ENCODE measurements at places on chromosomes 2 and 18.

DNA sequence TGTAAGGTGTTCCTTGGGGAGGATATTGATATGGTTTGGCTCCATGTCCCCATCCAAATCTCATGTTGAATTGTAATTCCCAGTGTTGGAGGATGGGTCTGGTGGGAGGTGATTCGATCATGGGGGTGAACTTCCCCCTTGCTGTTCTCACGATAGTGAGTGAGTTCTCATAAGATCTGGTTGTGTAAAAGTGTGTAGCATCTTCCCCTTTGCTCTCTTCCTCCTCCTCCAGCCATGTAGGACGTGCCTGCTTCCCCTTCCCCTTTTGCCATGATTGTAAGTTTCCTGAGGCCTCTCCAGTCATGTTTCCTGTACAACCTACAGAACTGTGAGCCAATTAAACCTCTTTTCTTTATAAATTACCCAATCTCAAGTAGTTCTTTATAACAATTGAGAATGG is 458.7 kb downstream of the LPIN1 start:
- DNase-seq: no peak

DNA sequence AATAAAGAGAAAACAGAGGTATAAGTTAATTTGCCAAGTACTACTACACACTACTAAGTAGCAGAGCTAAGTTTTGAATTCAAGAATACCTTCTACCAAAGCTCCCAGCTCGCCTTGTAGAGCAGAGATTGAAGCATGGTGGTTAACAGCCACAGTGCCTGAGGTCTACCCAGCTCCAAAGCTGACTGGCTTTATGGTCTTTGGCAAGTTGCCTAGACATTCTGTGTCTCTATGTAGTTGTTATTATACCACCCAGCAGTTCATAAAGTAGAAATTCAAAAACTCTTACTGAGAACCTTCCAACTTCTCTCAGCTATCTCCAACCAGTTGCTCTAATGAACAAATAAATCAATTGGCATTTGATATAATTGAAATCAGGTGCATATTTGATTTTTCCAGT is 87.8 kb downstream of the PDE11A start:
- DNase-seq: no peak

GRCh38 chr18:23618862-23619387 is 32.6 kb upstream of the NPC1 start:
- no peak for DNase-seq

GRCh38 chr2:10344105-10345066 is 41.7 kb downstream of the HPCAL1 start:
- no peak for DNase-seq

- no peak for DNase-seq
These were observed 62.1 kb upstream of the HDAC4 start for GRCh38 chr2:239462671-239463506.

GRCh38 chr2:132978840-132979239 is 308.8 kb upstream of the LYPD1 start:
- DNase-seq: no peak

DNA sequence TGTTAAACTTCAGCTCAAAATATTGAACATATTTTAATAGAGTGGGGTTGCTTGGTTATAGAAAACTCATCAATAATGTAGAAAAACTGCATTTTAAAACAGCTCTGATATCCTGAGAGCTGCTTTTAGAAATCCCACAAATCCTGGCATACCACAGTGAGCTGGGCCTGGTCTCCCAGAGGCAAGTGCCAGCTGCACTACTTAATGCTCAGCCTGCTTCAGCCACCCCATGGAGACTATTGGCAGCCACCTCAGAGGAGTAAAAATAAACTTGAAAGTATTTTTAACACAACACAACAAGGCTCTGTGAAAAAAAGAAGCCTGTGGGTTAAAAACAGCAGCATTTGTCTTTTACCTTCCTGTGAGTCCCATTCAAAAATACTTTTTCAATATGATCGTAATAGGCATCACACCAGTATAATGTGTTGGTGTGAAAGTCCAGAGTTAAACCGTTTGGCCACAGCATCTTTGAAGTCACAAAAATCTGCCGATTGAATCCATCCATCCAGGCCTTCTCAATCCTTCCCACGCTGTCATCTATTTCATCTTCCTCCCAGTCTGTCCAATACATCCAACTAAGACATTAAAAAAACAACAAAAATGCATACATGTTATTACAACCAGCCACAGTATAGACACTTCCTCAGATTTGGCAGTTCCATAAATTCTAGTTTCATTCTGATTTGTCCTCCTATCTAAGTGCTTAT is 1115.3 kb downstream of the LRP1B start:
- DNase-seq: no peak

- no peak for DNase-seq
These were observed 81.5 kb upstream of the RMDN2 start for GRCh38 chr2:37843556-37843955.

DNA sequence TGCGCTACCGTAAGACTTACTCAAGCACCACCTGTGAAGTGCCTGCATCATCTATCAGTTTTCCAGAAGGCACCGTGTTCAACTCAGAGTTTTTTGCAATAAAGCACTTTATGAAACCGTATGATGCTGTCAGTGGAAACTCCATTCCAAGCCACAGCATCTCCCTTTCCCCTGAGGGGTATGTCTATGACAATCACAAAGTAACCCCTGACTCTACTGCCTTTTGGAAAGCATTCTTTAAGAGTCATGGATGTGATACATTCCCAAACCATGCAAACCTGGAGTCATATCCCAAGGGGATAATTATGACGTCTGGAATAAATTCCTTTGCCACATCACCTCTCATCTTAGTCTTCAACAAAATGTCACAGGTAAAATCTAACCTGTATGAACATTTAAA is 39.2 kb downstream of the UNC50 start:
- DNase-seq: no peak

DNA sequence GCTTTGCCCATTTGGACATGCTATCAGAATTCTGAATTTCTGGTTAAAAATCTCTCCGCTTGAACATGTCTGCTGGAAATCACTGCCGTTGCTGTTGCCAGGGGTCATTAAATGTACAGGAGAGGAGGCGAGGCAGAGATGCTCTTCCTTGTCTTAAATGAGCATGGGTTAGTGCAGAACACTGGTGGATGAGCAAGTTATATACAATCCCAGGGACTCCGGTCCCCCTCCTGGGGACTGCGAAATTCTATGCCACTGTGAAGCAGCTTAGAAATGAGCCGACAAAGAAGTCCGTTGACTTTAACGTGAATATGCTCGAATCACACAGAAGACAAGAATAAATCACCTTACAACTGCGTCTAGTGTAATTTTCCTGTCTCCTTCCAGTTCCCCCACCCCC is 95.1 kb upstream of the KLHL14 start:
- DNase-seq: no peak

GRCh38 chr2:169983506-169983905 is 156.3 kb downstream of the UBR3 start:
- no peak for DNase-seq

GRCh38 chr2:132272713-132273112 is 111.0 kb upstream of the ANKRD30BL start:
- DNase-seq: no peak

- no peak for DNase-seq
These were observed 45.9 kb downstream of the SCN7A start for GRCh38 chr2:166448106-166448505.

GRCh38 chr2:180077295-180077906 is 70.3 kb upstream of the CWC22 start:
- DNase-seq: no peak

DNA sequence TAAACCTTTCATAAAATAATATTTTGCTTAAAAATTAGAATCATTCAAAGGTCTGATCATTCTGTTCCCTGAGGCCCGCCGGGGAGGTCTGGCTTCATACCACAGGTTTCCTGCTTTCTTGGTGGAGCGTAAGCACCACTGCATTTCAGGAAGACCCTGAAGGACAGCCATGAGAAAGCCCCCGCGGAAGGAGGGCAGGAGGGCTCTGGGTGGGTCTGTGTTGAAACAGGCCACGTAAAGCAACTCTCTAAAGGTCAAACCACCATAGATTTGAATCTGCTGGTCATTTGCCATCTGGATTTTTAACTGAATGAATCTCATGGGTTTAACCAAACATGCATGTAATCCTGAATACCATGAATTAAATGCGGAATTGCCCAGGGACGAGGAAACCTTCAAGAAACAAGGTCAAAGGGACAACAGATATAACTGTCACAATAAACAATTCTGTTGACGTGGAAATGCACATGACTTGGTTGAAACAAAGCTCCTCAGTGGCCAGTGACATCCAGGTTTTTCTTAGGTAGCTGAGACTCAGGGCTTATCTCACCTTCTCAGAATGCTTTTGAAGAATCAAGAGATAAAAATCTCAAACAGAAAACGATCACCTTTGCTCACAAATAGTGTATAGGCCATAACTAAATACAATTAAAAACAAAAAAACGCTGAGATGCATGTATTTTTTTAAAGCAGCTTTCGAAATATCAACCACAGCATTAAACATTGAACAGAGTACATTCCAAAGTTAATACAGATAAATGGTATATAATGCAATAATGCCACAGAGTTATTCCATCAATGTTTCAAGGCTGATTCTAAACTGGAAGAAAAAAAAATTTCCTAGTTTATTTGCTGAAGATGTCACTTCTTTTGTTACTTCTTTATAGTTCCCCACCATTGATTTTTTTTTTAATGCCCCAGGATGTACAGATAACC is 193.2 kb downstream of the BCL2 start:
- no peak for DNase-seq
